CD4-positive, CD25-positive, alpha-beta regulatory T cell (primary cell): ENCODE measurements at places on chromosomes 11 and 22. TPM values are rescaled to one million over a fixed set of nuclear protein-coding genes. Genes with fewer than 3 reads are reported as not detected.

- H3K4me3 ChIP-seq = no peak overlapping the region
- H3K36me3 ChIP-seq = peaks cover 86% of the 10 kb centered on the region
- no peak overlapping the region for H3K27ac ChIP-seq
- no peaks in the 10 kb centered on the region for H3K4me1 ChIP-seq
These were observed 34.7 kb downstream of the SNX19 start for GRCh38 chr11:130881475-130882137.

- peak; percentile 37 for DNase-seq
- H3K27me3 ChIP-seq = peaks cover 4% of the 10 kb centered on the region
- no peak overlapping the region for H3K4me3 ChIP-seq
- no peaks in the 10 kb centered on the region for H3K36me3 ChIP-seq
These were observed 52.4 kb downstream of the CACNA1I start for GRCh38 chr22:39622881-39623367.

GRCh38 chr11:20407344-20407743 is 19.8 kb downstream of the PRMT3 start:
- H3K4me1 ChIP-seq = no peaks in the 10 kb centered on the region
- no peak for DNase-seq
- H3K27ac ChIP-seq = no peak overlapping the region
- peaks cover 48% of the 10 kb centered on the region for H3K36me3 ChIP-seq
- no peak overlapping the region for H3K4me3 ChIP-seq

The INSC gene
- not detected for total RNA-seq

The APOL6 gene
- total RNA-seq = 71.9 TPM
